NCI-H446 (cell line): ENCODE measurements at places on chromosomes 11 and 22.

DNA sequence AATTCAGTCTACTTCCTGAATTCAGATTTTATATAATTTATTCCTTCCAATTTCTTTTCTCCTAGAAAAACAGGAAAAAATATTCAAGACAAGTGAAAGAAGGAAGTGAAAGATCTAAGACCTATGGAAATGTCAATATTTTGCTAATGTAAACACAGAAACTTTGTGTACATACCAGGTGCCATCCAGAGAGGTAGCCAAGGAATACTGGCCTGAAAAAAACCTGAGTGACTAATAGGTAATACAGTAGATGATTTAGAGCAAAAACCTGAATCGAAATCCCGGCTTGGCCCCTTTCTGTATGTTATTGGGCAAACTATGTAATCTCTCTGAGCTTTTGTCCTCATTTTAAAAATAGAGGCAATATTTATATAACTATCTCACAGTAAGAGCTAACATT lies 59.2 kb upstream of the FSHB start:
- DNase-seq: no peak

DNA sequence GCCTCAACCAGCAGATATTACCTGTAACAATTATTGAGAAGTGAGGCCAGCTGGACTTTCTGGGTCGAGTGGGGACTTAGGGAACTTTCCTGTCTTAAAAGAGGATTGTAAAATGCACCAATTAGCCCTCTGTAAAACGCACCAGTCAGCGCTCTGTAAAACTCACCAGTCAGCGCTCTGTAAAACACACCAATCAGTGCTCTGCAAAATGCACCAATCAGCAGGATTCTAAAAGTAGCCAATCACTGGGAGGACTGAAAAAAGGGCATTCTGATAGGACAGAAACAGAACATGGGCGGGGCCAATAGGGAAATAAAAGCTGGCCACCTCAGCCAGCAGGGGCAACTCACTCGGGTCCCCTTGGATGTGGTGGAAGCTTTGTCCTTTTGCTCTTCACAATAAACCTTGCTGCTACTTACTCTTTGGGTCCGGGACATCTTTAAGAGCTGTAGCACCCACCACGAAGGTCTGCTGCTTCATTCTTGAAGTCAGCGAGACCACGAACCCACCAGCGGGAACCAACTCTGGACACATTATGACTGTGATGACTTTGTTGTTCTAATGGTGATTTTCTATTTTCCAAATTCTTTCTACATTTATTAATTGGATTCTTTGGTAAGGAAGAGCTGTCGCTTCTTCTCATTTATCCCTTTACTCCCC lies 40.2 kb upstream of the FGF3 start:
- DNase-seq: no peak

DNA sequence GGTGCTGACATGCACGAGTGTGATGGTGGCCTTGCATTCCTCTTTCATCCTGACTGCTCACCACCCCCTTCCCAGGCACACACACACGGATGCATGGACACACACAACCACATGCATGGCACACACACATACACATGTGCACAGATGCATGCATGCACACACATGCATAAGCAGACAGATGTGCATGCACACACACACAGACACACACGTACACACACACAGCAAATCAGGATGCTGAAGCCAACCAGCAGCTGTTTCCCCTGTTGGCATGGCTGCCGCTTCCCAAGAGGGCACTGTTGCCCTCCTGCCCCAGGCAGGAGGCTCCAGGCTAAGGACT lies 15.3 kb downstream of the OSBPL5 start:
- DNase-seq: no peak

DNA sequence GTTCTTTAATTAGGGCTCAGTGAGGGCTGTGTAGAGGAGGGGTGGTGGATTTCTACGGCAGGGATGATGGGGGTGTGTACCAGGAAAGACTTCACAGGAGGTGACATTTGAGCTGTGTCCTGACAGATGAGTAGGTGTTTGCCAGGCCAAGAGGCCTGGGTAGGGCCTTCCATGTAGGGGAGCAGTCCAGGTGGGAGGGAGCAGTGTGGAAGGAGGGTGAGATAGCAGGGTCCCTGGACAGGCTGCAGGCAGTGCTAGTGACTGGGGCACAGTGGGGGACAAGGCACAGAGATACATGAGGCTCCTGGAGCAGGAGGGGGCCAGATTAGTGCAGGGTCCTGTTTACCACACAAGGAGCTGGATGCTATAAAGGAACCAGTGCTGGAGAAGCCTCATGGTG lies 147.9 kb upstream of the CADM1 start:
- DNase-seq: no peak

DNA sequence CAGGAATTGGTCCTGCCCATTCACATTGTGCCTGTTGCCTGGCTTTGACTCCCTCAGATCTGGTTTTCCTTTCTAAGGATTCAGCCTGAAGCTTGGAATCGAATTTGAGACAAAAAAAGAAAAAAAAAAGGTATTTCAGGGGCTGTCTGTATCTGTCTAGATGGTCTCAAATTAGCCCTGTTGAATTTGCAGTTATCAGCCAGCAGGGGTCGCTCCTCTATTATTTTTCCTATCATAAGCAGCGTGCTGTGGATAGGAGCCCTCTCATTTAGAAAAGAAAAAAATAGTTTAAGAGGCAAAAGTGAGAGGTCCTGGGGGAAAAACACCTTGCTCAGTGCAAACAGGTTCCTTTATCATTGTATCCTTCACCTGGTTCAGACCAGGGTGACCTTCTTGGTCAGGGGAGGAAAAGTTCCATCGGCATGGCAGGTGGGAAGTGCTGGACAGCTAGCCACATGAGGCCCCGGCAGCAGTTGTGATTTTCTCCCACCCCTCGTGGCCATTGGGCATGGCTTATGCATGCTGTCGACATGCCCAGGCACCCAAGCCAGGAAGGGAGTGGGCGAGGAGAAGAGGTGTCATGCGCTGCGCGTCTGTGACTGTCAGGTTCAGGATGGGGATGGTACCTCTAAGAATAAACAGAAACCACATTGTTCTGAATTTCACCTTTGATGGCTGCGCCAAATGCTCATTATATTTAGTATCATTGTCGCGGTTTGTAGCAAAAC lies 13.1 kb downstream of the OR5AK2 start:
- DNase-seq: no peak

DNA sequence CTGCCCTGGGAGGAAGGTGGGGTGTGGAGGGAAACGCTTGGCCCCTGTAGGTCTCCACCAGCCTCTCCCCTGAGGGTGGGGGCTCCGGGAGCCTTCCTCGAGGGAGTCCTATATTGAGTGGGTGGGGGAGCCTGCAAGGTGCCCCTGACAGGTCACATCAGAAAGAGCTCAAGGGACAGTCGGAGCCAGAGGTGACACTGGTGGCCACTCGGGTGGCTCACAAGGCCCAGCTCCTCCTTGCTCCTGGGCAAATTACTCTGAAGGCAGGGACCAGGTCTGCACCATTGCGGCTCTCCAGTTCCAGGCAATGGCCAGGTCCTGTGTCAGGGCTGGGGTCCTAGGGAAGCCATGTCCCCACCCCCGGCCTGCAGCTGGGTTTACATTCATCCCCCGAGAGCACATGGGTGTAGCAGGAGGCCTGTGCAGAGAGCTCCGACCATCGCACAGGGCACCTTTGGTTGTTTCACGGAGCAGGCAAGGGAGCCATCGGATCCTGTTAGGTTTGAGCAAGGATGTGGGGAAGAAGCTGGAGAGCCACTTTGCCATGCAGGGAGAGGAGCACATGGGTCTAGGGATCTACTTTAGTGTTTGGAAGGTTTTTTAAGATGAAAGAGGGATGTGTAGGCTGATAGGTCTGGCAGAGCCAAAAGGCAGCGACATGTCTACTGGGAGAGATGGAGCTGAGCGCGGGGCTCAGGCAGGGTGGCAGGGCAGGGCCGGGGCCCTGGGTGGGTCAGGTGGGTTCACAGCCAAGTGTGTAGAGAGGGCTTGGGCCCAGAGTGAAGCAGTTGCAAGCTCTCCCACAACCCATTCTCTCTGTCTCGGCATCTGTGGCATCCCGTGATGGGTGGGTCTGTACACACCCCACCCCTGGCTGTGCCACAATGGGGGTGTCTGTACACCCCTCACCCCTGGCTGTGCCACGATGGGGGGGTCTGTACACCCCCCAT lies 14.8 kb downstream of the CCND1 start:
- DNase-seq: no peak

GRCh38 chr22:26846076-26846475 lies 188.7 kb downstream of the MIAT start:
- no peak for DNase-seq

GRCh38 chr22:33347002-33347401 lies 288.8 kb upstream of the SYN3 start:
- DNase-seq: no peak
